ENCODE measurements at places on chromosomes 6 and 20. TPM values are rescaled to one million over a fixed set of nuclear protein-coding genes. Genes with fewer than 3 reads are reported as not detected.

The HLA-F gene
- total RNA-seq = 4.4 TPM

The DPPA5 gene
- total RNA-seq = not detected

The TBC1D7 gene
- 152 TPM for total RNA-seq

The DLK2 gene
- total RNA-seq = 0.75 TPM
